Stimulated activated CD8-positive, alpha-beta memory T cell treated with anti-CD3 and anti-CD28 coated beads, Interleukin-4, amount 100 ng/mL, for 4 hours (primary cell): ENCODE measurements at places on chromosomes 13 and 19.

GRCh38 chr19:47309038-47309437 is 623 bp upstream of the C5AR1 start:
- DNase-seq, result no peak

DNA sequence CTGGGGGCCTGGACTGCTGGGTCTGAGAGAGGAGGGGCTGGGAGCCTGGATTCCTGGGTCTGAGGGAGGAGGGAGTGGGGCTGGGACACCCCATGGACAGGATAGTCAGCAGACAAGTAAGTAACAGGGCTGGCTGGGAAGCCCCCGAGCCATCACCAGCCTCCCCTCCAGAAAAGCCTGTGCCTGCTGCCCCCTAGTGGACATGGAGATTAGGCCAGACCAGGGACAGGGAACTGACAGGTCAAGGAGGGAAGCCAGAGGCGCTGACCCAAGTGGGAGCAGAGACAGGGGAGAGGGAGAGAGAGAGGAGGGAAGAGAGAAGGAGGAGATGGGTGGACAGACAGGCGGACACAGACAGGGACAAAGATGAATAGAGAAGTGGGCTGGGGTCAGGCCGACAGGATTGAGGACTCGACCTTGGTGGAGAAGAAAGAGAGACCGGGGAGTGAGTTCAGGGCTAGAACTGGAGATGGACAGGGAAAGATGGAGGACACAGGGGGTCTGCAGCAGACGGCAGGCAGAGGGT is 6.7 kb upstream of the ERFL start:
- DNase-seq, result peak; percentile 55

DNA sequence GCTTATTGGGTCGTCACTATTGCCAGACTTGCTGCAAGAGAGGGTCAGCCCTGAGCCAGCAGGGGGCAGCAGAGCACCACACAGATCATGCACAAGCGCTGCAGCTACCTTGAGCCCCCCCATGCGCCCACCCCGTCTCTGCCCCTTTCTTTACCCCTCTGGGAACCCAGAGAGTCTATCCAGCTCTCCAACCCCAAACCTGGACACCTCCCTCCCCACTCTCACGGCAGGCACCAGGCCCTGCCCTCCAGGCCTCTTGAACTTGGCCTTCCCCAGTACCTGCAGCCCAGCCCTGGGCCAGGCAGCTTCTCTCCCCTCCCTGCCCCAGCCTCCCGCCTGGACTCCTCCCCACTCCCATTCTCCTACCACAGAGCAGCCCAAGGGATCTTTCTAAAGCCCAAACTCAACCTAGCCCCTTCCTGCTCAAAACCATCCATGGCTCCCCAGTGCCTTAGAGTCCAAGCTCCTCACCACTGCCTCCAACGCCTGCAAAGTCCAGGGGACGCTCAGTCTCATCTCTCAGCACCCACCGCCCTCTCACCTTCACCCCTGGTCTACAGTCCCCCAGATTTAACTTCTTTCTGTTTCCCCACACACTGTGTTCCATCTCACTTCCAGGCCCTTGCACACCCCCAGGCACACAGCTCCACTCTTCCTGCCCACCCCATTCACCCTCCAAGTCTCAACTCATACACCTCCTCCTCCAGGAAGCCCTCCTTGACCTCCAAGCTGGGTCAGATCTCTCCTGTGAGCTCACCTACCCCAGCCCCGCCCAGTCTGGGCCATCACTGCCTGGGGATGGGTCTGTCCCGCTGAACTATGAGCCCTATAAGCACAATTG is 9.4 kb upstream of the CEACAM16 start:
- peak; percentile 61 for DNase-seq

DNA sequence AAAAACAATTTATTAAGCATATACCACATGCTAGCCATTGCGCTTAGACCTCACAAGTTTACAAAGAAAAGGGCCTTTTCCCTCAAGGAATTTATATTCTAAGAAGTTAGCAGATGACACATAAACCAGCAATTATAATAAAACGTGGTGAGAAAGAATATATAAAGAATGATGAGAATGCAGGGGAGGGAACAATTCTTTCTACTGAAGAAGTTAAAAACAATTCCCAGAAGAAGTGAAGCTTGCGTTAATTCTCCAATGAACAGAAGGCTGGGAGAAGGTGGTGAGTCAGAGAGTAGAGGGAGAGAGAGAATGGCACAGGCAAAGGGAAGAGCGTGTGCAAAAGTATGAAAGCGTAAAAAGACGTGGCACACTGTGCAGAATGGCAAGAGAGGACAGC is 69.5 kb upstream of the ZDHHC20 start:
- DNase-seq, result no peak

DNA sequence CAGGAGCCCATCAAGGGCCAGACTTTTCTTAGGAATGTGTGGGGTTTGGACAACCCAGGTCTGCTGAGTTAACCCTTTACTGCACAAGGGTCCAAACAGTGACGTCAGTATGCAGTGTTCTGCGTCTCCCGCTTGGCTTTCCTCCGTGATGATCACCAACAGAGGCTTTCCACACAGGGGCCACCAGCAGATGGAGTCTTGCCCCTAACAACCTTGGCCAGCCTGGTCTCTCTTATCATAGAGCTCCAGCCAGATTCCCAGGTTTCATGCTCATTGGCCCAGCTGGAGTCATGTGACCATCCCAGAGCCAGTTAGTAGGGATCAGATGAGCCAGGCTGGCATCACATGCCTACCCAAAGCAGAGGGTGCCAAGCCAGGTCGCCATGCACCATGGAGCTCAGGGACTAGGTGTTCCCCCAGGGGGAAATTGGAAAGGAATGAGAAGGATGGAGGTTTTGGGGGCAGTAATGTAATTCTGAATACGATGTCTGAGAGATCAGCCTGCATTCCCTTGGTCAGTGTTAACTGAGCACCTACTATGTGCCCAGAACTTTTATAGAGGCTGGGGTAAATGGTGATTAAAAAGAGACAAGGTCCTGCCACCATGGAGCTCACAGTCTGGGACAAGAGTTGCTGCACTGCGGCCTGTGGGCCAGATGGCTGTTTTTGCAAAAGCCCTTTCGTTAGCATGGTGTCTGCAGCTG is 61.2 kb downstream of the MYH14 start:
- DNase-seq, result no peak

- DNase-seq, result no peak
These were observed 1.1 kb upstream of the KCTD15 start for GRCh38 chr19:33795370-33796163.

GRCh38 chr13:24228852-24229458 is 68.4 kb downstream of the SPATA13 start:
- DNase-seq, result no peak

- DNase-seq, result no peak
These were observed 24.2 kb downstream of the GADD45B start for GRCh38 chr19:2500156-2500555.

DNA sequence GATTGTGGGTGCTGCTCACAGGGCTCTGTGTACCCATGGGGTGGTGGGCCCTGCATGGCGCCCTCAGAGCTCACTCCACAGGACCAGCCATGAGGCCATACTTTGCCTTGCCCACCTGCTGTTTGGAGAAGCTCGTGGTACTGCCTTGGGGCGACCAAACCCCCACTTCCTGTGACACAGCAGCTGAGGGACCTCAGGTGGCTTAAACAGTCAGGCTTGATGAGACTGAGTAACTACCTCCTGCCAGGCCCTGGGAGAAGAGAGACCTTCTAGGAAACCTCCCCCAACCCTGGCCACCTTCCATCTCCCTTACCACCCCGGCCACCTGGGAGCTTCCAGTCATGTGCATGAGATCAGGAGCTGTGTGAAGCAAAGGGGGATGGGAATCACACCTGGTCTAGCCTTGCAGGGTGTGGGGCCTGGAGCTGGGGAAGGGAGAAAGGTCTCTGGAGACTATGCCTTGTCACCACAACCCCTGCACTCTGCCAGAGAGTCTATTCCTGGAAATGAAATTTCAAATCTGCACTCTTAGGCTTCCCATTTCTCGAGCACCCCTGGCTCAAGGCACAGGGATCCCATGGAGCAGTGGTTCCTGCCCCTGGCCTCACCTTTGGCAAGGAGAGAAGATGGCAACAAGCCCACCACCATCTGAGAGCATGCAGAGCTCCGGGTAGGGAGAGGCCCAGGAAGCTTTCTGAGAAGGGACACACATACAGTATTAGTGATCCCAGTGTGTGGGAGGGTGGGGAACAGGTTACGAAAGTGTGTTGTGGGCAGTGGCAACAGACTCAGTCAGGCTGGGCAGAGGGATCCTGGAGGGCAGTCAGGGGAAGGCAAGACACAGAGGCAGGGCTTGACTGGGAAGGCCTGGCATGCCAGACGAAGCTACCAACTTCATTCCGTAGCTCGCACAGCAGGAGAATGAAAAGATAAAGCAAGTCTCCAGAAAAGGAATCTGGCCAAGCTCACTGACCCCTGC is 125.0 kb downstream of the URI1 start:
- no peak for DNase-seq

GRCh38 chr19:7442423-7442822 is 46.4 kb downstream of the PEX11G start:
- no peak for DNase-seq

DNA sequence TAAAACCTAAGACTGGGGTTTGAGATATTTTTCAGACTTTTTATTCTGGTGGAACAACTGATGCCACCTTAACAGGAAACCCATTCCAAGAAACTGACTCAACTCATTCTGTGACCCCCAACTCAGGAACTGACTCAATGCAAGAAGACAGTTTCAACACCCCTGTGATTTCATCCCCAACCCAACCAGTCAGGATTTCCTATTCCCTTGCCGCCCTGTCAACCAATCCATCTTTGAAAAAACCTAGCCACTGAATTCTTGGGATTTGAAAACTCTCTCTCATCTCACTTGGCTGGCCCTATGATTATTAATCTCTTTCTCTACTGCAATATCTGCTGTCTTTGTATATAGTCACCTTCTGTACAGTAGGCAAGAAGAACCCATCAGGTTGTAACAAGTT is 1211.9 kb upstream of the ATXN8OS start:
- no peak for DNase-seq

DNA sequence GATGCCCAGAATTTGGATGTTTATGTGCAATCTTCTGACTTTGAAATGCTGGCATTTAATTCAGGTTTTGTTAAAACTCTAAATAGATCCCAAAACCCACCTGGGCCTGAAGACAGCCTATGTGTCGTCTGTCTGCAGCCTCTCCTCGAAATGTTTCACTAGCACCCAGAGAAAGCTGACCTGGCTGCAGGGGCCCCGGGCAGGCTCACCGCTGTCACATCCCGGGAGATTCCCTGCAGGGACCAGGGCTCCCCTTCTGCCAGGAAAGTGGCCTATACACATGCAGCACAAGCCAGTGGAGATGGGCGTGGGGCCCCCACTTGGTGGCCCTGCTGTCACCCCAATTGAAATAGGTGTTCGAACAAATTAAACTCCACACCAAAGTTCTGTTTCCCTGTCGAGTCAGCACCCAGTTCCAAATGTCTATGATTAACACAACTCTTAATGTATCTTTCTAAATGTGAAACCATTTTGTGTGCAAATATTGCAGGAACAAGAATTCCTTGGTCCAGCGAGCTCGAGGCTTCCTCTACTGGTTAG is 145.8 kb upstream of the ZNF507 start:
- no peak for DNase-seq

DNA sequence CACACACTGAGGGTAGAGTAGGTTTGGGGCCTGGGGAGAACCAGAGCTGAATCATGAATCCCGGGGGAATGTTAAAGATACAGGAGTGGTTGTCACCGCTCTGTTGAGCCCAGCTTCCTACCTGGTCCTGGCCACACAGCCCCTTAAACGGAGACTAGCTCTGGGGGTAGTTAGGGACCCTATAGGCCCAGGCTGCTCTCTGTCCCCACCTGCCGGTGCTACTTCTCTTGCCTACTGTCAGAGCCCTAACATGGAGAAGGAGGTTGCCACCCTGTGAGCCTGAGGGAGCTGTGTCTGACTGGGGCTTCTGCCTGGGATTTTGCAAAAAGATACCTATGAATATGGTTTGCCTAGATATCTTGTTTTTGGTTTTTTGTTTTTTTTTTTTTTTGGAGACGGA is 36.6 kb upstream of the ZNF429 start:
- DNase-seq, result no peak

GRCh38 chr13:79468819-79469218 is 12.1 kb upstream of the NDFIP2 start:
- no peak for DNase-seq

DNA sequence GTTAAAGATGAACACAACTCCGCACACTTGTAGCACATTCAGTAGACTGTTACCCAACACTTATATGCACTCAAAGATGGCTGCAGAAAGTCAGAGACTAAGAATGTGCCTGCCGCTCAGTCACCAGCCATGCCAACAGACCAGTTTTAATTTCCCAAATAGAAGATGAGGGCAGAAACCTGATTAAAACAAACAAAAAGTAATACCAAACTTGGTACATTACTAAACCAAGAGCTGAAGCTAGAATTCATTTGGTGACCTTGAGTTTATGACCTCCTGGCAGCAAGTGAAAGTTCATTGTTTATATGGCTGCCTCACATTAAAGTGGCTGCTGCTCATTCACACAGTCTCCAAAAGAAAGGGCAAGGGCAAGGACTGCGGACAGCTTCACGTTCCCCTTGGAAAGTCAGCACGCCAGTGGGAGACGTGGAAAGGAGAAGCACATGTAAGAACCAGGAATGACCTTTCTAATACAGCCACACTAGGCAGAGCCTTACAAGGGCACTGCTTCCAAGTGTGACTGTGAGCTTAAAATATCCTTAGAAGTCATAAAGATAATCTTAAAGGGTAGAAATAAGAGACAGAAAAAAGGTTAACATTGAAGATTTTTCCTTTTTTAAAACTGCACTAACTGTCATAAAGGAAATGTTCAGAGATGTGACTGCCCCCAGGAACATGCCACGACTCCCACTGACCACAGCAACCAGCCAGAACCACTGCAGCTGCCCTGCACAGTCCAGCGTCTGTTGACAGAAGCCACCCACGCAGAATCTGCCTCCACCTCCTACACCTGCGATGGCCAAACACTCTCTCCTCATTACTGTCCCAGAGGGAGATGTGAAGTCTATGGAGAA is 73.5 kb downstream of the STK24 start:
- DNase-seq, result no peak

GRCh38 chr19:45526143-45526542 is 18.9 kb downstream of the VASP start:
- no peak for DNase-seq

DNA sequence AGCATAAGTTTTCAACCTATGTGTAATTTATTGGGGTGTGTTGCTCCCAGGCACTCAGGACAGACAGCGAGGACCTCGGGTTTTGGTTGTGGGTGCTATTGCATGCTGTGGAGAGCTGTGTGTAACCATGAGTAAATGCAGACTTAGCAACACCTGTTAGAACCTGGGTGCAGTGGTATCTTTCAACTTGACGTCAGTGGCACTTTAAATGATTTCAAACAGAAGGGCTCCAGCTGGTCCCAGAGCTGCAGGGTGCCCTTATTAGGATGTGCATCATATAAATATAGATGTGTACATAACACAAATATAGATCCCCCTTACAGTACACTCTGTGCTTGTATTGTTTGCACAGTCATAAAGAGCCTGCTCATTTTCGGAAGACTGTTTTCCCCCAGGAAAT is 228.3 kb upstream of the IRS2 start:
- no peak for DNase-seq
